ENCODE measurements at places on chromosomes 12 and 14. TPM values are rescaled to one million over a fixed set of nuclear protein-coding genes. Genes with fewer than 3 reads are reported as not detected.

- no peak for ATAC-seq
These were observed 1324.8 kb downstream of the TMEM121 start for GRCh38 chr14:106850913-106851825.

DNA sequence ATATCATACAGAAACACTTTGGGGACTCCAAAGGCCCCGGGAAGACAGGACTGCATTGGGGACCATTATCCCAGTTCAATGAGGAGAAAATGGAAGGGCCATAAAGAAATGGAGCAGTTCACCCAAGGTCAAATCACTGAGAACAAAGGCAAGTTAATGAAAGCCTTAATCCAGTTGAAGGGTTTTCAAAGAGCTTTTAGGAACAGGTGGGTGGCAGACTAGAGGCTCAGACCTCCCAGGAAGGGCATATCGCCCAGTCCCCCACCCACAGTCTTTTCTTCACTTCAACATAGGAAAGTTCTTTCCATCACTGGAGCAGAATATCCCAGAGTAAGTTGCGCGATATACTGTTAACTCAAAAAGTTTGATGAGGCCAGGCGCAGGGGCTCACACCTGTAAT, 136.1 kb upstream of the CCND2 start:
- ATAC-seq = no peak

GRCh38 chr12:46771268-46771827, 54.4 kb downstream of the SLC38A4 start:
- no peak for ATAC-seq

GRCh38 chr12:68581926-68582325, 28.8 kb upstream of the RAP1B start:
- no peak for ATAC-seq

DNA sequence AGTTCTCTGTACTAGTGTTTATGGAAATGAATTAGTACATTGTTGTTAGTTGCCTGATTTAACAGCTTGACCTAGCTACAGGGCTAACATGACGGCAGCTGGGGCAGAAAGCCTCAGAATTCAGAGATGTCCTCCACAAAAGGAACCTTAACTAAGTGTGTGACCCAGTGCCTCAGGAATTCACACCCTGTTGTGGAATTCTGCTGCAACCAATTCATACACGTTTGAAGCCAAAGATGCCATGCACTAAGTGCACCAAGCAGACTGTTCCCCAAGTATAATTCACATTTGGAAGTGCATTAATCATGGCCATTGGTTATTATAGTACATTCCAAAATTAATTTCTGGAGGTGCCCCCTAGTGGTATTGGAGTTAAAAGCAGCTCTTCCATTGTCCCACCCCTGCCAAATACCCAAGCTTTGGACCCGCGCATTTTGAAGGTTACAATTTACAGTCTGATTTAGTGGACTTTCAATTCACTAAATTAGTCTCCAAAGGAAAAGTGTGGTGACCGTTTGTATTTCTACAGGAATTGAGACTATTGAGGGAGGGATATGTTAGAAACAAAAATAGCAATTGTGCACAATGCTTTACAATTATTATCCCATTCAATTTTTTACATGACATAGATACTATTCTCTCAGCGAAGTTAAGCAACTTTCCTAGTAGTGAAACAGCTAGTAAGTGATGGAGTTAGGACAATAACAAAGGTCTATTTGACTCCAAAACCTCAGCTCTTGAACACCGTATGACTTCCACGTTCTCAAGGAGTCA, 85.9 kb downstream of the PAX9 start:
- no peak for ATAC-seq

DNA sequence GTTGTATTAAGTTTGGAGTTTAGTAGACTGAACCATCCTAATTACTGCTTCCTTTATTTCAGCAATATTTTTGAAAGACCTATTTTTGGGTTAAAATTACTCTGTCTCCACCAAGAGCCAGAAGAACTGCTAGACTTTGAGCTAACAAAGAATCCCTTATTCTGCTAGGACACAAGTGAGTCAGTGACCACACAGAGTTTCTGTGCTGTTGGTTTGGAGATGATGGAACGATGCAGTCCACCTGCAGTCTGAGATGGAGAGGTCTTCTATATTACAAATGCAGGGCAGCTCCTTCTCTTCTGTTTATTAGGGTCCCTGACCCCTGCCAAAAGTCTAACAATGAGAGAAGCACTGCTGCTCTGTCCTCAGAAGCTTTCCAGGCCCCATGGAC, 6.7 kb upstream of the STXBP6 start:
- no peak for ATAC-seq

DNA sequence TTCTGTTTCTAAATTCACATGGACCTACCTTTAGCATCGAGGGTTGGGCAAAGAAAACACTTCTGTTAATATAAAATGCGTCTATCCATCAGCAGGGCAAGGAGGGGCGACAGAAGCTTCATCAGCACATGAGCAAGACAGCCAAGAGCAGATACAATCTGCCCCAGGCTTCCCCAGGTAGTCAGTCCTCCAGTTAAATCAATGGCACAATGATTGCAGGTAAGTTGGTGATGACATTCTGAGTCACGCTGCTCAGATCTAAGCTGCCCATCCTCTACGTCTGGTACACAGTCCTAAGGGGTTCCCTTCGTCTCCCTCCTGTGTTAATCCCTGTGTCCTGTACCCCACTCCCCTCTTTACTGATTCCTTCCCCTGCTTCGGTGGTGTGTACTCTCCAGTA, 38.8 kb downstream of the MAP3K9 start:
- ATAC-seq = no peak

DNA sequence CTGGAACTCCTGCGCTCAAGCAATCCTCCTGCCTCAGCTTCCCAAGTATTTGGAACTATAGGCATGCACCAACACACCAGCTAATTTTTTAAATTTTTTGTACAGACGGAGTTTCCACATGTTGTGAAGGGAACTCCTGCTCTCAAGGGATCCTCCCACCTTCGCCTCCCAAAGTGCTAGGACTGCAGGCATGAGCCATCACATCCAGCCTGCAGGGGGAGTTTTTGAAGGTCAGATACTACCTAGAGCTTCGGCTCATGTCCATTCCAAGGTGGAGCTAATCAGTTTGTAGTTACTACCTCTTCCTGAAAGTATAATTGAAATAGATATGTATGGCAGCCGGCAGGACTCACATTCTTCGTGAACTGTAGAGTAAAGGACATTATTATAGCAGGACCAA, 3.7 kb upstream of the TAS2R19 start:
- ATAC-seq = no peak

GRCh38 chr12:47377414-47378221, 297.9 kb upstream of the AMIGO2 start:
- peak; percentile 97 for ATAC-seq

- no peak for ATAC-seq
These were observed 150.7 kb upstream of the PTPRQ start for GRCh38 chr12:80293347-80293746.

GRCh38 chr12:45721954-45722353, 7.6 kb upstream of the ARID2 start:
- no peak for ATAC-seq

DNA sequence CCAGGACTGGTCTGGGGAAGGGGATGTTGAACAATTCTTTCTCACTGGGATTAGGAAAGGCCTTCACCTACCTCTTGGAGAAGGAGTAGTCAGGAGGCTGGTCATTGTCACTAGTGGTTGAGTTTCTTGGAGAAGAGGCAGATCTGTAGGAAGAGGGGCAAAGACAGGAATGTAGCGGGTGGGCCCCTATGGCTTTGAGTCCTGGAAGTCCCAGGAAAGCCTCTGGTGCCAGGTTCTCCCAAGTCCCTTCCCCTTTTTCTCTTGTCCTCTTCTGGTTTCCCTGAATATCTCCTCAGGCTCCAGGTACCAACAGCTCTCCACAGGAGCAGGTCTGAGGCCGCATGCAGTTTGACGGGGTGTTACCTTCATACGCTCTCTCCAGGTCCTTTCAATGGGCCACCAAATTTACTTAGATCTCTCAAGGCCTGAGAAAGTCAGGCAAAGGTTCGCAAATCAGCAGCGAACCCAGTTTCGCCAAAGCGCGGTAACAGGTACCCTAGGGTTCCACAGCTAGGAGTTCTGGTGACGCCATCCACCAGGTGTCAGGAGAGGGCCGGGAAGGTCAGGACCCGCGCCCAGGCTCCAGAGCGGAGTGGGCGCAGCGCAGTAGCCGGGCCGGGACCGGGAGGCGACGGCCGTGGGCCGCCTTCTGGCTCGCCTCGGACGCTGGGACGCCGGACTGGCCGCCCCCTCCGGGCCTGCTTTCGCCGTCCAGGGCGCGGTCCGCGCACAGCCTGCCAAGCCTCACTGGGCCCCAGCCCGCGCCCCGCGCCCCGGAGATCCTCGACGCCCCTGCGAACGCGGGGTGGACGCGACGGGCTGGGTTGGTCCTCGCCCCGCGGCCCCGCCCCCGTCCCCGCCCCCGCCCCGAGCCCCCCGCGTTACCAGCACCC, 795 bp downstream of the SMAGP start:
- peak; percentile 21 for ATAC-seq

DNA sequence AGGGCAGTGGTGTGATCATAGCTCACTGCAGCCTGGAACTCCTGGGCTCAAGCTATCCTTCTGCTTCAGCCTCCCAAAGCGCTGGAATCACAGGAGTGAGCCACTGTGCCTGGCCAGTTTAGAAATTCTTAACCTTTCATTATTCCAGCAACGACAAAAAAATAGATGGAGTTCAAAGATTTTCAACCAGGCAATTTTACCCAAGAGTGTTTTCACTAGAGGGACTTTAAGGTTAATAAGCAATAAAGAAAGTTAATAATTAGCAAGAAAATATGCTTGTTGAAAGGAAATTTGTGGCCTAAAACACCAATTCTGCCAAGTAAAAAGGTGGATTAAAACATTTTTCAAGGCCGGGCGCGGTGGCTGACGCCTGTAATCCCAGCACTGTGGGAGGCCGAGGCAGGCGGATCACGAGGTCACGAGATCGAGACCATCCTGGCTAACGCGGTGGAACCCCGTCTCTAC, 14.8 kb downstream of the CDKL1 start:
- no peak for ATAC-seq

DNA sequence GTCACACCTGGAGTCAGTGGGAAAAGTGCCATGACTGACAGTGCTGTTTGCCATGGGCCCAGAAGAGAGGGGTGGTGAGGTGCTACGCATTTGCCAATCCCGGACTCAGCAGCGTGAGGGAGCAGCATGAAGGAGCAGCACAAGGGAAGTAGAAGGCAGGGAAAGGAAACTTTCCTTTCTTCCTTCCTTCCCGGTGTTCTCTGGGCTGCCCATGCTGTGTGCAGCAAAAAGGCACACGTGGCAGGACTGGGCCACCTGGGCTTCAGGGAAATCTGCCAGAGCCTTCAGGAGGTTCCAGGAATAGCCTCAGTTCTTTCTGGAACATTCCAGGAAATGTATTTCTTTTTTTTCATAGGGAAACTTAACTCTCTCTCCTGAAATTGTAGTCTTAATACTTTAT, 23.0 kb downstream of the TRIM9 start:
- no peak for ATAC-seq

DNA sequence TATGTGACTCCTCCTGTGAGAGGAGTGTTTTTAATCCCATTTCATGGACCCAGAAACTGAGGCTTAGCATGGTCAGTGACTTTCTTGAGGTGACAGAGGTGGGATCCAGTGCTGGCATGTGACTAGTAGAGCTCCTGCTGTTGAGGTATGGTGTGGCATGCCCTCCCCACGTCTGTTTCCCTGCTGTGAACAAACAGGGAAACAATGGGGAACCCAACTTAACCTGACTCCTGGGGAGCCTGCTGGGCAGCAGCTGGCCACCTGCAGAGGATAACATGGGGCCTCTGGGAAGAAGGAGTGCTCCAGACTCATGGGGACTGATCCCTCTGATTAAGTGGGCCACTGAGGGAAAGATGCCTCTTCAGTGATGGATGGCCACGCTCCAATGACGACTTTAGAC, 114.0 kb downstream of the BEGAIN start:
- no peak for ATAC-seq

DNA sequence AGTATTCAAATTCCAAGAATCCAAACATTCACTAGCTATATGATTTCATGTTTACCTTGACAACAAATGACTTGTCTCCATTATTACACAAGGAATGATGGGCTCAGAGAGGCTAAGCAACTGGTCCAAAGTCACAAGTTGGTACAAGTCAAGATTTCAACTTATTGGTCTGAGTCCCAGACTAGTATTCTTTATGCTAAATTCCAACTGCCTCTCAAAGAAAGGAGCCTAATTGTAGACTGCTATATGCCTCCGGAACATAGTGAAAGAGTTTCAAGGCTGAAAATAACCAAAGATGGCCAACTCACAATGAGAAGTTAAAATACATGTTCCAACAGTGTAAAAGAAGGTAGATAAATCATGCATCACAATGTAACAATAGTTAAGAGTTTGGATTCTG, 7.5 kb downstream of the BTG1 start:
- no peak for ATAC-seq

DNA sequence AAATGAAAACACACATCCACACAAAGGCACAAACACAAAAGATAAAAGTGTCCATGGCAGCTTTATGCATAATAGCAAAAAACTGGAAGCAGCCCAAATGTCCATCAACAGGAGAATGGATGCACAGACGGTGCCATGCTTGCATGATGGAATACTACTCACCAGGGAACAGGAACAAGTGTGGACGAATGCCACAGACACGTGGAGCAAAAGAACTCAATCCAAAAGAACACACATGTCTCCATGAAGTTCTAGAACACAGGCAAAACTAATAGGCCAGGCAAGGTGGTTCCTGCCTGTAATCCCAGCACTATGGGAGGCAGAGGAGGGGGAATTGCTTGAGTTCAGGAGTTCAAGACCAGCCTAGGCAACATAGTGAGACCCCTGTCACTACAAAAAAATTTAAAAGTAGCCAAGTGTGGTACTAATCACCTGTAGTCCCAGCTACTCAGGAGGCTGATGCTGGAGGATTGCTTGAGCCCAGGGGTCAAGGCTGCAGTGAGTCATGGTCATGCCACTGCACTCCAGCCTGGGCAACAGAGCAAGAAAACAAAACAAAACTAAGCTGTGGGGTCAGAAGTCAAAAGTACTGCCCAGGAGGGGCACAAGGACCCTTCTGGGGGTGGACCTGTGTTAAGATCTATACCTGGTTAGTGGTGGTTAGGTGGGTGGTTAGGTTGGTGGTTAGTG, 7.3 kb upstream of the TMEM119 start:
- no peak for ATAC-seq

- no peak for ATAC-seq
These were observed 798.8 kb downstream of the C12orf50 start for GRCh38 chr12:87230441-87230840.

GRCh38 chr12:106084014-106084671, 54.6 kb downstream of the NUAK1 start:
- no peak for ATAC-seq

DNA sequence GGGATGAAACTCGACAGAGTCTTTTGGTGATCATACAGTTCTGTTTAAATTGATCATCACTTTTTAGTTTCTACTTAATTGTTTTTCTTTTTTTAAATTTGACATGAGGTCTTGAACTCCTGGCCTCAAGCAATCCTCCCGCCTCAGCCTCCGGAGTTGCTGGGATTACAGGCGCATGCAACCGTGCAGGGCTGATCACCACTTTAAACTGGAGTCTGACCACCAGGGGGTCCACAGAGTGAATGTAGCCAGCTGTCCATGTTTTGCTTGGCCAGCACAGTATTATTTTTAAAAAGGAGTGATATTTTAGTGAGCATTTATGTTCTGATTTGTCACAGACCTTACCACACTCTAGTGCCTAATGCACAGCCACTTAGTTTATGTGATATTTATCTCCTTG, 10.7 kb downstream of the DAAM1 start:
- no peak for ATAC-seq

Gene SLC5A8
- total RNA-seq = not detected

Gene MAP3K9
- total RNA-seq = 2.4 TPM

Gene STYK1
- total RNA-seq = 0.40 TPM

Gene IFNG-AS1
- not detected for total RNA-seq

Gene HIGD1C
- total RNA-seq = not detected

Gene TGFB3
- 38.3 TPM for total RNA-seq
